ENCODE measurements at places on chromosomes 2 and 18.
A peak's percentile ranks its signal among the peaks of the same experiment; 100 is the strongest.

GRCh38 chr2:18122544-18123210 is 244.2 kb downstream of the KCNS3 start:
- DNase-seq: no peak

DNA sequence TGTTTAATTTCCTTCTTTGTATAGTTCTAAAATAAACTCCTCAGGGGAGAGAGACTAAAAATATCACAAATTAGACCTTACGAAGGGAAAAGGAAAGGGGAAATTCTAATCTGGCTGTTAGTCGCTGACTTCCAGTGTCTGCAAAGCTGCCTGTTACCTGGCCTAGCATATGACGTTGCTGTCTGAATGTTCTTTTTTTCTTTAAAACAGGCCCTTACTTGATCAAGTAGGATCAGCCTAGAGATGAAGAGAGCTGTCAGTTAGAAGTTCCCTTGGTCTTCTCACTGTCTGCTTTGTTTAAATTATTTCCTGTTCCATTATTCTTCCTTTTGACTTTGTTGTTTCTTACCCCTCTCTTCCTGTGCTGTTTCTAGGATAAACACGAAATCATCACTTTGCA is 11.2 kb downstream of the NCK2 start:
- no peak for DNase-seq

GRCh38 chr2:241142063-241142462 is 7.2 kb downstream of the PASK start:
- no peak for DNase-seq

DNA sequence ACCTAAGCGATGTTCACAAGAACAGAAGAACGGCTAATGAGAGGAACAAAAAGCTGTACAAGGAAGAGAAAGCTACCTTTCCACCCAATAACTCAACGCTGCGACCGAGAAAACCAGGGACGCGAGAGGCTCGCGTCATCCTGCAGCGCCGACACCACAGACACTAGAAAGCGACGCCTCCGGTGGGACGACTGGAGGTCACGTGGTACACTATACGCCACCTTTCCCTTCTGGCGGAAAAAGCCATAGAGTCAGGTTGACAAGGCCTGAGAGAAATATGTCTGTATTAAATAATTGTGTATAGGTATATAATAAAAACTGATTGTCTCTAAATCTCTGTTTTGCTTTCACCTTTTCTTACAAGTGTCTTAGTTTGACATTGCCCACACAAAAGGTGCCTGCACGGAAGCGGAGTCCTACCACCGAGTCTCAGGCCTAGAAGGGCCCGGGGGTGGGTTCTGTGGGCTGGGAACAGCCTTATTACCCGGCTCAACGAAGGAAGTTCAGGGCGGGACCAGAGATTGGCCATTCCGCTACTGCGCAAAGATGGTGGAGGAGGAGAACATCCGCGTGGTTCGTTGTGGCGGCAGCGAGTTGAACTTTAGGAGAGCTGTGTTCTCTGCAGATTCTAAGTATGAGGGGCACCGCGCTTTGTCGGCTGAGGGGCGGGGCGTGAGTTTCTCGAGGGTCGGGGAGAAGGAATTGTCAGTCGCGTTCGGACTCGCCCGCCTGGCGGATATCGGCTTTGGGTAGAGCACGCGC is at the start of gene WDR75:
WDR75 (plus strand) TSS at position 528 of the 762 bp plus-strand sequence; CDS start at position 547, 19 bp downstream.
- peak; percentile 92 for DNase-seq

DNA sequence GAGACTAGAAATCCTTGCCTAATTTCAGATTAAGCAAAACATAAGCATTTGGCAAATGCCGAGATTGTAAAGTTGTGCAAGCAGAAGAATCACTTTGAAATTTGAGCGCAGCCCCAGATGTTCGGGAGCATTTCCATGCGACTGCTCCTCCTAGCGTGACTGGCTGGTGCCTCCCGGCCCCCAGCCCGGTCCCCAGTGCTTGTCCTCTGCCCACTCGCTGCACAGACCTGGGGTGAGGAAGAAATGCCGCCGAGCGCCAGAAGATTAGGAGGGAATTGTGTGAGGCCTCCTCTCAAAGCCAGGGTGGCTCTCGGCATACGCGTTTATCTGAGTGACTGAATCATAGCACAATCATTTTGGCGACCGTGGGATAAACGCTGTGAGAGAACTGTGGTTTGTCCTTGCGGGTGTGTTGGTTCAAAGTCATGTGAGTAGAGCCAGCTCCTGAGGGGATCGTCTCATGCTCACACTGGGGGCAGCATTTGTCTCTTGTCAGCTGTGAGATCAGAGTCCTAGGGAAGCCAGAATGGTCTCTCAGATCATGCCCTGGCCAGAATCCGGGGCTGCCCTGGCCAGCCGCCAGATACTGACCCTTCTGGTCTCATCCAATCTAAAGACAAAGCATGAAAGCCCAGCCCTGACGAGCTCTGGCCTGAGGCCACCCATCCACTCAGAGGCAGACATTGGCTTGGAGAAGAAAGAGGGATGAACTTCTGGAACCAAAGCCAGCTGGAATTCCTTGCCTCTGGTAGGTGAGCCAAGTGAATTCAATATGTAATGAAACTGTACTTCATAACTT is 189.3 kb downstream of the SH3RF3 start:
- DNase-seq: peak; percentile 49

DNA sequence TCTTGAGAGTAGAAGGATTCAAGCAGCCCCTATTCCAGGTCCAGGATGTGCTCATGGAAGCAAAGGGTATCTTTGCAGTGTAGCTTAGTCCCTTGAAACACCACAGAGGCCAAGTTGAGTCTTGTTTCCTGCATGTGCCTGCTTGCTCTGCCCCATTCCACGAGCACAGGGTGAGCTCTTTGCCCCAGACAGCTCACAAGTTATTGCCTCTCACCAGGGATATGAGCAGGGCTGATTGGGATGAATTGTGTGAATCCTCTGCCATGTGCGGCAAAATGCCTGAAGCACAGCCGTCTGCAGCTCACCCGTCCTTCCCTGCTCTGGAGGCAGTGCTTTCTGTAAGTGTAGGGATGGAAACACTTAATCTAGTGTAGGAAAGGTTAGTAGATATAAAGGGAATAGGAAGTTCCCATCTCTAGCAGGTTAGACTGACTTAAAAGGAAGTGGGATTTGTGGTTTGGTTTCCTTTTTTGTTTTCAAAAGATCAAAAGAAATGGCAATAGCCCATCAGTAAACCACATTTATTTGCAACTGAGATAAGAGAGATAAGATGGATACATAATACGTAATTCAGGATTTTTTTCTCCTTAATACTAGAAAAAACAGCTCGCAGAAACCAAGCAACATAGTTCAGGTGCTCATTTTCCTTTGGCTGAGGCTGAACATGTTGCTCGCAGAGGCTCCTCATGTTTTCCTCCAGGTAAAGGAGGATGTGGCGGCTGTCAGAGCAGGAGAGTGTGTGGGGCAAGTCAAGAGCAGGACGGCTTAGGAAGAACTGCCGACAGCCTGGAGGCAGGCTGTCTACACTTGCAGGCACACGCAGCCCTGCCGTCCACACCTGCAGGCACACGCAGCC is 41.4 kb downstream of the TMEM182 start:
- DNase-seq: no peak

- peak; percentile 66 for DNase-seq
These were observed 158.8 kb upstream of the ZEB2 start for GRCh38 chr2:144678736-144679135.

- DNase-seq: no peak
These were observed 11.0 kb upstream of the CREG2 start for GRCh38 chr2:101398116-101398821.

GRCh38 chr2:239131521-239131920 is 269.3 kb downstream of the HDAC4 start:
- no peak for DNase-seq

DNA sequence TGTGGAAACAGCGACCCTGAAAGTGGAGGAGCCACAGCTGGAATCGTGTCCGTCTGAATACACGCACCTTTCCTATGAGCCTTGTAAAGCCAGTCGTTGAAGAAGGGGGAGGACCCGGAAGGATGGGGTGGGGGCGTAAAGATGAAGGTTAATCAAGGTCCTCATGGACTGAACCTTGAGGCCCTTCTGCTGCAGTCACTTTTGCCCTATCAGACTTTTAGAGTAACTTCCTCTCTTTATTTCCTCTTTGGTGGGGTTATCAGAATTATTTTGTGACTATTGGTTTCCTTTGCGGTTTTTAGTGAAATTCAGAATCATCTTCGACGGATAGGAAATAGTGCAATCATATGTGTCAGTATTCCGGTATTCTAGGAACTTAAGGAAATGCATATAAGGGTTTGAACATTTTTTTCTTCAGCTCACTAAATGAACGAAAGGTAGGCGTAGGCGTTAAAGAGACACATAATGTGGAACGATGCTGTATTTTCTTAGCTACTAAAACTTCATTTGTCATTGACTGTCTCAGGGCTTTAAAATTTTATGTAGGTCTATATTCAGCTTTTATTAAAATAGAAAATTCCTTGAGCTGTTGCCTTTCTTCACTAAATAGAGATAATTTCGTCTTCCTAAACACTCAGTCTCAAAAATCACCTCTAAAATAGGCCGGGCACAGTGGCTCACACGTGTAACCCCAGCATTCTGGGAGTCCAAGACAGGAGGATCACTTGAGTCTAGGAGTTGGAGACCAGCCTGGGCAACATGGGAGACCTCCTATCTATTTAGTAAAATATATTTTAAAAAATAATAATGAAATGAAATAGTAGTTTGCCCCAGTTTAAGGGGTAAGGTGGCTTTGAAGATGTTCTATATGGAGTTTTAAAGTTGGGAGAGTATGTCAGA is 1.4 kb upstream of the YES1 start:
- no peak for DNase-seq

- DNase-seq: no peak
These were observed 563.1 kb upstream of the FAM98A start for GRCh38 chr2:34162231-34162630.

DNA sequence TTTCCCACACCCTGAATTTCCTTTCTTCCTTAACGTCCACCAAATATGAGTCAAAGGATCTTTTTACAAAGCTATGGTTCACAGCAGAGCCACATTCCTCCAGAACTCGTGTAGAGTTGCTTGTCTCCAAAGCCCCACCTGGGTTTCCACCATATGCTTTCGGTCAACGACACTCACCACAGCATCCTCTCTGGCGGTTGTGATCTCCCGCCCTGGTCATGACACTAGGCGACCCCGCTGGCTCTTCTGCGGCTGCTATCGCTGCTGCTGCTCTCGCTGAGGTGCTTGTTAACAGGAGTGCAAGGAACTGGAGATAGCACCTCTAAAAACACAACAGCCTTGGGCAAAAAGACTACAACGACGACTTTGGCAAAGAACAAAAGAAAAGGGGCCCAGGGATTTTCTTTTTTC is 340 bp downstream of the SLC40A1 start:
- DNase-seq: peak; percentile 68

GRCh38 chr18:7877609-7878008 is 310.5 kb downstream of the PTPRM start:
- DNase-seq: no peak

GRCh38 chr2:62118160-62118559 is 77.8 kb upstream of the B3GNT2 start:
- no peak for DNase-seq

DNA sequence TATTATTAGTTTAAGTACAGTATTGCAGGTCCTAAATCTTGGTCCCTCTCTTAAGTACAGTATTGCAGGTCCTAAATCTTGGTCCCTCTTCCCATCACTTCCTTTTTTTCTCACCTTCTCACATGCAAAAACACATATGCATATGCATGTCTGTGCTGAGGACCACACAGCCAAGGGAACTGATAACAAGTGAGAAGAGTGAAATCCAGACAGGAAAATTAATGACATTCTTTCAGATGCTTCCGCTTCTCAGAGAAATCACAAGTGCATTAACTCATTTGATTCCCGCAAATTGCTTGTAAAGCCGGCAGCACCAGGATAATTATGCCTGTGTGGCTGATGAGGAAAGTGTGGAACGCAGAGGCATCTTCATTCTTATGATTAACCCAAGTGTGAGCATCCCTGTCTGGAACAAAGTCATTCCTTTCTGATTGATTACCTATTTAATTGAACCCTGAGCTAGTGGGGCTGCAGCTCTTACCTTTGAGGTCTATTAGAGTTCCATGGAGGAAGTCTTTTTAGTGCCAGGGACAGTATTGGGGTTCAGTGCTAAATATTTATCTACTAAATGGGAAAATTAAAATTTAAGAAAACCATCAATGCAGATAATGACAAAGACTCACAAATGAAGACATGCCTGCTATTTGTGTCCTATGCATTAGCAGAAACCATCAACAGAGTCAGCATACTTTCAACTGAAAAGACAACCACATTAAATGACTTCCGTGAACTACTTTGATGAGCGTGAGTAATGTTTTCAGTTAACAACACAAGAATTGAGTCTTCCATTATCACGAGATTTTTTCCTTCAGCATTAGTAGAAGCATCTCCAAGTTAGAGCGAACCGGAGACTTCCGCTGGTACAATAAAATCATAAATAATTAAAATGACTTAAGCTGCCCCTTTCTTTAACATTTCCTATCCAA is 220.4 kb upstream of the SLC35G4 start:
- DNase-seq: no peak

All from NCI-H510A treated with DMSO at 0.1 percent for 48 hours (cell line).